ENCODE measurements at places on chromosomes 5 and 9.

DNA sequence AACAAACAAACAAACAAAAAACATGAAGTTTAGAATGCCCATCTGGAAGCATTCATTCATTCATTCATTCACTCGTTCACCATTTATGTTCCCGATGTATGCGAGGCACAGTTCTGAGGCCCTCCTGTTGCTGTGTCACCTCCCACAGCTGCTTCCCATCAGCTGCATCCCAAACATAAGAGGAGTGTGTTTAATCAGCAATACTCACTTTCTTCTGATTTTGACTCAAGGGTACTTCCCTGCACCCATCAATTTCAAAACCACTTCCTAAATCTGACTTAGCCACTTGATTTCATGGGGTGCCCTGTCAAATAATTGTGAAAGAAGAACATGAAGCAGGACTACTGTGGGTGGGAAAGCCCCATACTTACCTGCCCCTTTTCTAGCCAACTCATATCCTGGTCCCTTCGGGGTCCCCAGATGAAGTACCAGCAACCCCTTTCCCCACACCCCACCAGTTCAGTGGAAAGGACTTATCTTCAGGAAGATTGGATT is 128.0 kb upstream of the IL12B start:
- DNase-seq, result no peak

- DNase-seq, result no peak
Observed at GRCh38 chr5:53900677-53901076, 340.2 kb downstream of the NDUFS4 start.

- peak; percentile 51 for DNase-seq
Observed at GRCh38 chr9:68844631-68845612, 139.9 kb downstream of the PIP5K1B start.

GRCh38 chr9:37952731-37953130 is 48.8 kb upstream of the SLC25A51 start:
- DNase-seq, result no peak

GRCh38 chr9:86798966-86799365 is 148.3 kb downstream of the GAS1 start:
- no peak for DNase-seq

DNA sequence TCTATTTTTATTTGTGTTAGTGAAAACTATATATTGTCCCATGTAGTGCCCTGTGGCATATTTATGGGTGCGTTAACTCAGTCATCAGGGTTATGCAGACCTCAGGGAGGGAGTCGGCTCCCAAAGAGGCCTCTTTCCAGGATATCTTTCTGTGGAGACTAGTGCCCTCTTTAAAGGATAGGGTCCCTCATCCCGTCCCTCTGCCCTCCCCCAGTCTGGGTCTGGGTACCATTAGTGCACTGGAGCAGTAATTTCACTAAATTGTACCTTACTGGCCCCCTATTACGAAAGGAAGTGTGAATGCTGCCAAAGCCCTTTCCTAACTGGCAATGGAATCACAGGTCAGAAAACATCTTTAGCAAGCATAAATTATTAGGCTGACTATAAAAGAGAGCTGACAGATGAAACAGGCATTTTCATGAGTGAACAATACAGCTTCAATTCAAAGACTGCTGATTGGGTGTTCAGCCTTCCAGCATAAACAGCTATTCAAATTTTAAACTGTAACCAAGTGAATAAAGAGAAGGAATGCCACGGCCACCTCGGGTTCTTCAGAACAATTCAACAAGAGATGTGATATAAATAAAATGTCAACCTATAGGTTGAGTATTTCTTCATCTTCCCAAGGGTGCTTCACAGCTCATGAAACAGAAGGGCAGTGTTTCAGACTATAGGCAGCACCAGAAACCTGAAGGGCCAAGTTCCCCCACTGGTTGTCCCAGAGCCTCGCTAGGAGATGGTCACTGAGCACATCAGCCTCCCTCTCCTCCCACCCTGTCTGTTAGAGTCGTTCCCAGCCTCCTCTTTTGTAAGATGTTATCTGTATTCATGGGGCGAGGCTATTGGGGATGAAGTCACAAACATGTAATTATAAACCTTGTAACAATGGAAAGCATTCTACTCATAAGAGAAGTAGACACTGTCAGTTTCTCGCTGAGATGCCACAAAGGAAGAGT is 318.7 kb downstream of the TMEM161B start:
- DNase-seq, result no peak

Data from neural crest cell (in vitro differentiated cells).